ENCODE measurements at places on chromosomes 16 and 17.
A peak's percentile ranks its signal among the peaks of the same experiment; 100 is the strongest.

DNA sequence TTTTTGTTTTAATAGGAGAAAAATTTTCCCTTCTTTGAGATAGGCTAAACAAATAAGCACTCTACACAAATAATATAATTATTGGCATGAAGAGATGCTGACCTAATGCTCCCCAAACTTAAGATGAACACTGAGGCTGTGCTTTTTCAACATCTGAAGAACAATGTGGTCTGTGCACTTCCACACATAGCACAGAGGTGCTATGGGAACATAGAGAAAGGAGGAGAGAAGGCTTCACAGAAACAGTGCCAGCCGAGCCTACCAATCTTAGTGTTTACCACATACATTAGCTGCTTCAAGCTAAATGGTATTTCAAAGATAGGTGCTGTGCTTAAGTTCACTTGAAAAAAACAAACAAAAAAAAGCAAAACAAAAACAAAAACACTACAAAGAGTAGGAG is 72.4 kb downstream of the MYH10 start:
- H3K27ac ChIP-seq: no peak overlapping the region
- H3K4me1 ChIP-seq: no peaks in the 10 kb centered on the region
- no peak for DNase-seq
- H3K27me3 ChIP-seq: peaks cover 29% of the 10 kb centered on the region
- H3K36me3 ChIP-seq: no peaks in the 10 kb centered on the region
- H3K4me3 ChIP-seq: no peak overlapping the region

GRCh38 chr17:37847811-37848331 is 76.3 kb upstream of the TBC1D3K start:
- no peak for DNase-seq
- peaks cover 41% of the 10 kb centered on the region for H3K4me1 ChIP-seq
- H3K27me3 ChIP-seq: peaks cover 7% of the 10 kb centered on the region
- peak overlapping the region; percentile 77 for H3K27ac ChIP-seq
- H3K4me3 ChIP-seq: peak overlapping the region; percentile 32
- peaks cover 3% of the 10 kb centered on the region for H3K36me3 ChIP-seq

DNA sequence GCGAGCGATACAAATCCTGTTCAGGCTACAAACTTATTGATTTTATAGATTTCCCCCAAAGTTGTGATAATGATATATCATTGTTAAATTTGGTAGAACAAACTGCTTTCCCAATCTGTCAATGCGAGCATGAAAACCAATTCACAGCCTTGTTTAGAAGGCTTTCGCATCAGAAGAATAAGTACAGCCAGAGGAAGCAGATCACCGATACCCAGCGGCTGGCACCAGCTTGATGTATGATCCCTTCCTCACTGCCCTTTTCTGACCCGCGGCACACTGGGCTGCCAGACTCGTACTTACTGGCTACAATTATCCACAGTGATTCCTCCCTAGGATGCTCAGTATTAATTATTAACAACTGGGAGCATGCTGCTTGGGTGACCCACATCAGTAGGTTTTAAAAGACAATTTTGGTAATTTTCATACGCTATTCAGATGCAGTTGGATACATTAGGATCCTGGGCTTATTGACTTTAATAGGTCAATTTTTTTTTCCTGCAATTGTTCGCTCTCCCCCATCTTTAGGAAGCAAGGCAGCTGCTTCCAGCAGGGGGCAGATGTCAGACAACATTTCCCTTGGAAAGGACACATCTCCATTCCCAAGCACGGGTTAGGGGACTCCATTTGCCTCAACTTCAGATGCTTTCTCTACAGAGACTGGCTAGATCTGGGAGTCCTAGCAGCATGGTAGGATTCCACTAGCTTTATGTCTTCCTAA is 582.7 kb upstream of the PSMD7 start:
- H3K4me3 ChIP-seq: no peak overlapping the region
- no peak overlapping the region for H3K27ac ChIP-seq
- no peaks in the 10 kb centered on the region for H3K36me3 ChIP-seq
- DNase-seq: no peak

GRCh38 chr16:58266336-58266735 is 28.5 kb downstream of the PRSS54 start:
- H3K27ac ChIP-seq: no peak overlapping the region
- no peak overlapping the region for H3K4me3 ChIP-seq
- no peak for DNase-seq
- H3K4me1 ChIP-seq: peaks cover 10% of the 10 kb centered on the region
- no peaks in the 10 kb centered on the region for H3K36me3 ChIP-seq

GRCh38 chr17:47670064-47670463 is 20.3 kb downstream of the KPNB1 start:
- DNase-seq: no peak
- peak overlapping the region; percentile 66 for H3K27ac ChIP-seq
- H3K4me3 ChIP-seq: no peak overlapping the region
- no peaks in the 10 kb centered on the region for H3K27me3 ChIP-seq
- H3K36me3 ChIP-seq: peaks cover 84% of the 10 kb centered on the region

DNA sequence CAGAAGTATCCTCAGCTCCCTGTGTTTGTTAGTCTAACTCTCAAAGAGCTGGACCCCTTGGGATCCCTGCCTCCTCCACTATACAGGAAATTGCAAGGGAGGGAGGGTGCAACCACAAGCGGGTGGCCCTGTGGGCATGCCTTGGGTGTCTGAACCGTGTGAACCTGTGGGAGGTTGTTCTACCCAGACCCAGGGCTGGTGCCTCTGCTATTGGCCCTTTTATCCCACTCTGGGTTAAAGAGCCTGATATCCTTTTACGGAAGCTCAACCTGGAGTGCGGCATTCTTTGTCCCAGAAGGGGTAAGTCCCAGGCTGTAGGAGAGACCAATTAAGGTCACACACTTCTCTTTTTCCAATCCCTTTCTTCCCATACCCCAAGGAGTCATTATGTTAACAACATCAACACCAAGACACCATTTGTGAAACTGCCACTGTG is 53.4 kb downstream of the ARSG start:
- H3K36me3 ChIP-seq: peaks cover 13% of the 10 kb centered on the region
- H3K4me1 ChIP-seq: peaks cover 69% of the 10 kb centered on the region
- no peak overlapping the region for H3K4me3 ChIP-seq
- no peaks in the 10 kb centered on the region for H3K27me3 ChIP-seq
- DNase-seq: peak; percentile 80

DNA sequence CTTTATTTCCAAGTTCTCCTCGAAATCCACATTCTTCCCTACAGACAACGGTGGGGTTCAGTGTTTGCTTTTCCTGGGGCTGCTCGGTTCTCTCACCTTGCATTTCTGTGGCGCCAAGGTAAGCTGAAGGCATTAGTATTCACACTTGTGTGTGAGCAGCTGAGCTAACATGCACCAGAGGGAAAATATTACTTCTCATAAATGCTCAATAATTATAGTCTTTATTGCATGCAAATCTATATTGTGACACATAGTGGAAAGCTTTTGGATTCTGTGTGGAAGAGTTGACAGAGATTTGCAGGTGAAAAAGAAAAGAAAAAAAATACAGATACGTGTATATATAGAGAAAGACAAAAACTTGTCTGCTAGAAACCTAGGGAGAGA is 411.8 kb downstream of the MAF start:
- H3K27ac ChIP-seq: no peak overlapping the region
- H3K36me3 ChIP-seq: peaks cover 1% of the 10 kb centered on the region
- no peak overlapping the region for H3K4me3 ChIP-seq
- H3K27me3 ChIP-seq: peaks cover 2% of the 10 kb centered on the region
- peaks cover 8% of the 10 kb centered on the region for H3K4me1 ChIP-seq

DNA sequence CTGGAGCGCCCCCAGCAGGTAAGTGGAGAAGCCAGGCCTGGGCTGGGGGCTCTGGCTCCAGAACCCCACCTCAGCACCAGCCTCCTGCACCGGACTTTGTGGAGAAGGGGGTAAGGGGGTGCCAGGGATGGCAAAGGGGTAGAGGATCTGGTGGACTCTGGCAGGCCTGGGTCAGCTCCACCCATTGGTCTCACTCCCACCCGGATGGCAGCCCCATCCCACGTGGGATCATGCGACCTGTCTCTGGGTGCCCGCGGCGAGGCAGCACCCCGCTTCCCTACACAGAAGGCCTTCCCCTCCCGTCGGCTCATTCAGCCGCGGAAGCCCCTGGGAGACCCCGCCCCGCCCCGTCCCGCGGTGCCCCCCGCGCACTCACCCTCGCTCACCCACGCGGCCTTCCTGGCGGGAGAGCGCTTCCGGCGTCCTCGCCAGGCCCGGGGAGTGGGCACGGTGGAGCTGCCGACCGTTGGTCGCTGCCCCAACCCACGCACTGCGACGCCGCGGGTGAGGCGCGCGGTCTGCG is 498 bp upstream of the PLEKHG4 start:
- H3K4me1 ChIP-seq: peaks cover 19% of the 10 kb centered on the region
- peak; percentile 73 for DNase-seq
- peak overlapping the region; percentile 80 for H3K4me3 ChIP-seq
- peak overlapping the region; percentile 78 for H3K27ac ChIP-seq

DNA sequence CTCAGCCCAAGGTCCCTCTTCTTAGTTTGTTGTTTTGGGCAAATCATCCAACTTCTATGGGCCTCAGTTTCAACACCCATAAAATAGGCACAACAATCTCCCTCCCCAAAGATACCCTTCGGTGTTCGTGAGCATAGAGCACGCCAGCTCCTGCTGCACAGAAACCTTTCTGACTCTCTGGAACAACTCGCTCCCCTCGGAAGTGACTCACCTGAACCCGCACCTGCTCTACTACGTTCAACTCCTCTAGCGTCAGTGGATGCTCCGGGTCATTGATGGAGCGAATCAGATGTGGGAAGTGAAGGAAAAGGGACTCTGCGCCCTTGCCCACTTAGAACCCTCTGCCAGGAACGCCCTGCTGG is 445 bp downstream of the CIAO2B start:
- H3K36me3 ChIP-seq: peaks cover 14% of the 10 kb centered on the region
- H3K4me1 ChIP-seq: peaks cover 51% of the 10 kb centered on the region
- H3K27me3 ChIP-seq: no peaks in the 10 kb centered on the region
- no peak for DNase-seq
- peak overlapping the region; percentile 95 for H3K27ac ChIP-seq
- peak overlapping the region; percentile 91 for H3K4me3 ChIP-seq

- peak; percentile 69 for DNase-seq
- no peak overlapping the region for H3K4me3 ChIP-seq
- H3K36me3 ChIP-seq: no peaks in the 10 kb centered on the region
- peaks cover 7% of the 10 kb centered on the region for H3K27me3 ChIP-seq
Measured at GRCh38 chr17:58120195-58120822, 27.9 kb upstream of the OR4D1 start.

DNA sequence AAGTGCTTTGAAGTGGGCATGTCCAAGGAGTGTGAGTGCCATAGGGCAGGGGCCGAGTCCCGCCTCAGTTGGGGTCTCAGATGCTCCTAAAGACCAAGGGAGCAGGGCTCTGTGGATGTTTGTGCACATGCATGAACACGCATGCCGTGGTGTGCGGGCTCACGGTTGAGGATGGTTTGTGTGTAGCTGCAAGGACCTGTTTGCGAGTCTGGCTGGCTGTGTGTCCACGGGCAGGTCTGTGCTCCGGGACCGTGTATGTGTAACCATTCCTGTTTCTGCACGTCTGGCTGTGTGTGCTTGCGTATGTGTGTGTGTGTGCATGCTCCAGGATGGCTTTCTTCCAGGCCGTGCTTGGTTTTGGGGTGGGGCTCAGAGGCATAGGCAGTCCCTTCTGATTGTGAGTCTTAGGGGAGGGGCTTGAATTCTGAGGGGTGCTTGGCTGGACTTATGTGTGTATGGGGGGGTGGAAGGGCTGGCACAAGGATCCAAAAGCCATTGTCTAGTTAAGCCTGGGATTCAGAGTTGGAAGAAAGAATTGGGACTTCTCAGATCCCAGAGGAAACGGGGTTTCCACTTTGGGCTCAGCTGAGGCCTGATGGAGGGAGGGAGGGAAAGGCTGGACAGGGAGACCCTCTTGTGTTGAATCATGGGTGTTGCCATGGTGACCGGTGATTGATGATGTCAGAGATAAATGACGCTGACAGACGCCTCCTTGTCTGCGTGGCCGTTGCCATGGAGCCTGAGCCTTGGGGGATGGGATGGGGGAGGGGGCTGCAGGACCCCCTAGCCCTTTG is 14.4 kb downstream of the GJD3 start:
- H3K27me3 ChIP-seq: no peaks in the 10 kb centered on the region
- H3K27ac ChIP-seq: no peak overlapping the region
- H3K36me3 ChIP-seq: peaks cover 11% of the 10 kb centered on the region
- no peak for DNase-seq
- H3K4me3 ChIP-seq: no peak overlapping the region

- peaks cover under 1% of the 10 kb centered on the region for H3K27me3 ChIP-seq
- H3K4me1 ChIP-seq: no peaks in the 10 kb centered on the region
- no peak for DNase-seq
- no peak overlapping the region for H3K4me3 ChIP-seq
- no peak overlapping the region for H3K27ac ChIP-seq
Measured at GRCh38 chr16:89583197-89583894, 7.8 kb downstream of the CPNE7 start.

DNA sequence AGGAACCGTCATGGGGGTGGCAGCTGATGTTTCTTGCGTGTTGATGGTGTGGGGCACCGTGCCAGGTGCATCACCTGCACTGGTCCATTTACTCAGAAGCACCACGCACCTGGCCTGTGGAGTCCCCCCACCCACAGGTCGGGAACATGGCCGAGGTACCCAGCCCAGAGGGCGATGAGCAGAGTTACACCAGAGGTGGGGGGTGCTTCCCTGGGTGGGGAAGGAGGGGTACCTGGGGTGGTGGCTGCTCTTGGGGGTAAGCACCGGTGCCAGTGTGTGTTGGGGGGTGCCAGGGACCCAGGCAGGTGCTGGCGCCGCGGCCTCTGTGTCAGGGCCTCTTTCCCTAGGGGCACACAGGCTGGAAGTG is 5.0 kb upstream of the ZNF750 start:
- H3K27ac ChIP-seq: no peak overlapping the region
- H3K4me1 ChIP-seq: peaks cover 11% of the 10 kb centered on the region
- no peaks in the 10 kb centered on the region for H3K27me3 ChIP-seq
- DNase-seq: no peak
- no peak overlapping the region for H3K4me3 ChIP-seq

DNA sequence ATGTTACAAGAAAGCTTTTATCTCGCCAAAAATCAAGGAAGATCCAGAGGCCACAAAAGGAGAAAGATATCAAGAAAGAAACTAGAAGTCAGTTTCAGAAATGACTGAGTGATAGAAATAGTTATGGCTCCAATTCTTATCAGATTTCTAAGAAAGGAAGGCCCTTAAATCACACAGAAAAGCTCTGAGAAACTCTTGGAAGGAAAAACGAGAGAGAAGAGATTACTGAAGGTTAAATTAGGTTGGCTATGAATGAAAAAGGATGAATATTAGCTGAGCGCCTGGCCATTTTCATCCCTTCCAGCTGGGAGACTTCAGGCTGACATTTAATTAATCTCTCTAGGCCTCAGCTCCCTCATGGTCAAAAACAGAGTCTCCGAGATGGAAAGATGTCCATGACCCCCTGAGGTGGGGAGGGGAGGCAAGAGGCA is 72.3 kb downstream of the CYTH1 start:
- peaks cover 20% of the 10 kb centered on the region for H3K36me3 ChIP-seq
- no peak for DNase-seq
- peak overlapping the region; percentile 8 for H3K4me3 ChIP-seq
- peak overlapping the region; percentile 75 for H3K27ac ChIP-seq
- H3K27me3 ChIP-seq: no peaks in the 10 kb centered on the region

GRCh38 chr16:25298165-25298872 is 40.7 kb upstream of the ZKSCAN2 start:
- no peak for DNase-seq
- H3K27ac ChIP-seq: no peak overlapping the region
- H3K27me3 ChIP-seq: no peaks in the 10 kb centered on the region
- peaks cover 7% of the 10 kb centered on the region for H3K4me1 ChIP-seq

- peak overlapping the region; percentile 77 for H3K4me3 ChIP-seq
- DNase-seq: peak; percentile 91
- no peaks in the 10 kb centered on the region for H3K27me3 ChIP-seq
- H3K4me1 ChIP-seq: peaks cover 22% of the 10 kb centered on the region
Measured at GRCh38 chr16:68528686-68529379, 10.3 kb upstream of the ZFP90 start.

All from activated CD8-positive, alpha-beta memory T cell treated with anti-CD3 and anti-CD28 coated beads, Interleukin-2, amount 10 ng/mL, durations not matched to agents 7 days and 5 days (primary cell).